IMR-90 (cell line): ENCODE measurements at places on chromosomes 11 and 22.

- no peak for DNase-seq
These were observed 12.8 kb downstream of the TBC1D22A start for GRCh38 chr22:46774980-46775849.

DNA sequence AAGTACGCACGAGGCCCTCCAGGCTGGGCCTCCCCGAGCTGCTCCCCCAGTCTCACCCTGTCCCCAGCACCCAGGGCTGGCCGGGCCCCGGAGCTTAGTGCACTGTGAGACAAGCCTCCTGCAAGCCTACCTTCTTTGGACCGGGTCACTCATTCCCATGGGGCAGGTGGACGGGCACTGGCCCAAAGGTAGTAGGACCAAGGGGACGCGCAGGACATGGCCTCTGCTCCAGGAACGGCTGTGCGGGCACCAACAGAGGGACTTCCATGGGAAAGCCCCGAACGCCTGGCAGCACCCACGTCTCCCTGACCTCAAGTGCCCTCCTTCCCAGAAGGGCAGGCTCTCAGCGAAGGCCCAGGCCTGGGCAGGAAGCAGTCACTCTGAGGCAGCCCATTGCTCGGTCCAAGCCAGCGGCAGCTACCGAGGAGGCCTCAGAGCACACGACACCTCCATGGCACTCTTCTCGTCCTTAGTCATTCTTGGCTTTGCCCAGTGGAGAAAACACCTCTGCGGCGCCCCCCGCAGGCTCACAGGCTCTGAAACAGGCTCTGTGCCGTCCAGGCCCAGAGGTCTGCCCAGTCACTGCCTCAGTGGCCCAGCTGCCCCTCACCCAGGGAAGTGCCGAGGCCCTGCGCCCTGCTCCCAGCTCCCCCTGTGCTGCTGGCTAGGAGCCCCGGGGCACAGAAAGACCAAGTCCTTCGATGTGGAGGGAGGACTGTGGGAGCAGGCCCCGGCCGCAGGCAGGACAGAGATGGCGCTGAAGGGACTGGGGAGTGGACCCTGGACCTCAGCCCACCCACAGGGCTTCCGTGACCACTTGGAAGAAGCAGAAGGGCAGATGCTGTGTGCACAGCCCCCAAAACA is 3.8 kb downstream of the MOB2 start:
- DNase-seq = no peak

DNA sequence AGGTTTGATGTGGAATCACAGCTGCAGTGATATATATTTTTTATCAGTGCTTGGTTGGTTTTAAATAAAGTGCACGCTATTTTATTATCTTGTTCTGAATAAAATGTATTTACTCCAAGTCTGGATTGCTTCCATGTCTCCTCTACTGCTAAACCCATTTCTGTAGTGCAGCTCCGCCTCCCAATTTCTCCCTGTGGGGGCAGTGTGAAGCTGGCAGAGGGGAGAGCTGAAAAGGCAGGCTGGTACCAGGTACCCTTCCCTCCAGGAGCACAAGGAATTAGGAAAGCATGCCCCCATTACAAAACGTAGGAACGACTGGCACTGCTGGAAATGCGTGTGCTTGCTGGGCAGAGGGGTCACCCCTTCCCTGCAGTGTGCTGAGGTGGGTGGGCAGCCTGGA is 934 bp upstream of the TMEM132A start:
- DNase-seq = no peak

DNA sequence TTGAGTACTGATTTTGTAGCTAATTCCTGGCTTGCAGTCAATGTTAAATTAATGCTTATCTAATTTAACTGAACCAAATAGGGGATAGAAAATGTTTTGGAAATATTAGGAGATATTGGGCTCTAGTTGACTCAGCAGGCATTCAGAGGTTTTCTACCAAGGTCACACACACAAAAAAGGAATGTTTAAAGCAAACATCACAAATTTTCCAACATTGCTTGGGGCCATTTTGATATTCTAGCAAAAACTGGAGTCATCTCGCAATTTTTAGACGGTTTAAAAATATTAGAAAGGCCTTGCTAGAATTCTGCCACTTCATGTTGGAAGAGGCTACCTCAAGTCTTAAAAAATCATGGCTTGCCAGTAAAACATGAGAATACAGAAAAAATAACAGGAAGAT is 2082.1 kb upstream of the RAG2 start:
- no peak for DNase-seq

DNA sequence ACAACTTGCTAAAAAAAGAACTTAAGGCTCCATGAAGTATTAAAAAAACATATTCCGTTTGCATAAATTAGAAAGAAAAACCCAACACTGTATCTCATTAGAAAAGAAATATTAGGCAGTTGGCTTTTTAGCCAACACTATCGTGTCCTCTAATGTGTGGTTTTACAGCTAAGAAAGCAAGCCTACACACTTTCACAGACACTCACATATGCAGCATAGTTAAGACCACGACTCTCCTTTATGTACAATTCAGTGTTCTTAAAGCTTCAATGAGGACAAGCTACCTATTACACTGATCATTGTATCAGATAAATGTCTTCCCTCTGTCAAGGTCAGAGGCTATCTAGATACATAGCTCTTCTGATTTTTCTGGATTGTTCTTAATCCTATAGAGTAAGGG is 80.1 kb downstream of the PICALM start:
- DNase-seq = no peak

DNA sequence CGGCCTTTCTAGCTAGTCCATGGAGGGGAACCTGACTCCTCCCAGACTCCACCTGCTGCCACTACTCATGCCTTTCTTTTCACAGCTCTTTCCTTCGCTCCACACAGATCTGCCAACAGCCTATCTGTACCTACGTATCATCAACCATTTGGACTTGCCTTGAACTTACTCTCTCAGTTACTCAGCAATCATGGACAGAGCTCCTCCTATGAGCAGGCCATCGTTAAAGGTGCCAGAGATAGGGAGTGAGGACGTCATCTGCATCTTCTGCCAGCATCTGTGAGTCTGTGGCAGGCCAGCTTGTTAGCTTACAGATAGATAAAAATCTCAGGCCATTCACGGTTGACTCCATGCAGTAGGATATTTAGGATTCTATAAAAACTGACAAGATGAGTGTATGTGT is 162.9 kb upstream of the ZBED5 start:
- DNase-seq = peak; percentile 26

DNA sequence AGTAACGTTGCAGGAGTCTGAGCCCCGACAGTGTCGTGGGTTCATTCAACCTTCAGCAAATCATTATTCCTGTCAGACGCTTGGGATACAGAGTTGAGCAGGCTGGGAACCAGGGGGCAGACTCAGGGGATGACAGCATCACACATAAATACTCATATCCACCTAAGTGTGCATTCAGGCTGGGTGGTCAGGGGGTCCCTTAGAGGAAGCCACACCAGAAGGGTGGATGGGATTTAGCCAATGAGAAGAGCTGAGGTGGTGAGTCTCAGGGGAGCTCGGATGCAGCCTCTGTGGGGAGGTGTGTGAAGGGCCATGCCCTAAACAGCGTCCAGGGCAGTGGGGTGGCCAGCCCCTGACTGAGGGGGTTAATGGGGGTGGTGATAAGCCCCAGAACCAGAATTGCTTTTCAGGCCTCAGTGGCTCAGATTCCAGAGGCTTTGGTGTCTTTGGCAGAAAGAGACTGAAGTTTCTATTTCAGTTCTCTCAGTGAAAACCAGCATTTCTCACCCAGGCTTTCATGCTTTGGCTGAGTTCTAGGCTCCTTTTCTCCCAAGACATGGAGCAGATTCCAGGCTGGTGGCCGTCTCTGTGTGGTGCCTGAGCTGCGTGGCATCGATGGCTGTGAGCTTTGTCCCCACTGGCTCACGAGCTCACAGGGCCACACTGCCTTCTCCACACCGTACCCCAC is 83.9 kb upstream of the CLDN5 start:
- no peak for DNase-seq

- no peak for DNase-seq
These were observed 29.8 kb downstream of the PIK3IP1 start for GRCh38 chr22:31262312-31263133.
